ENCODE measurements at places on chromosomes 6 and 20.

DNA sequence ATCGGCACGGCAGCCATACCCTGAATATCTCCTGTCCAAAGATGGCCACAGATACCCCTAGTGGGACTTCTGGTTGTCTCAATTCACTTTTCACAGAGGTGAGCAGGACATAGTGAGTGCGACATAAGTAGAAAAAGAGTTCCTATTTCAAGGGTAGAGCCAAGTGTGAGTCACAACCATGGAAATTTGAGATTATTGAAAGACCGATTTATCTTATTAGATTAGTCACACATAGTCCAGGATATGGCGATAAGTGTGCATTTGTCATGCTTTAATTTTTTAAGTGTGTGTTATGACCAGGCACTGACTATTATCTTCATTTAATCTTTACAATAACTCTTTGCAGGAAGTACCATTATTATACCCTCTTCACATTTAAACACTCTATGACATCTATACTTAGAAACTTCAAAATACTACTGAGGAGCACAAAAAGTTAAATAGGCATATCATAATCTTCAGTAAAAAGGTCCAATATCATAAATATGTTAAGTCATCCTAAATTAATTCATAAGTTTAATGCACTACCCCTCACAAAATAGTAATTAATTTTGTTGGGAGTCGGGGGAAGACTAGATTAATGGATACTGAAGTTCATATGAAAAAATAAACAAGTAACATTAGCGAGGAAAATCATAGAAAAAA lies 13.4 kb upstream of the TNFAIP3 start:
- DNase-seq: no peak

GRCh38 chr6:137570393-137570792 lies 76.2 kb upstream of the OLIG3 start:
- DNase-seq: no peak

DNA sequence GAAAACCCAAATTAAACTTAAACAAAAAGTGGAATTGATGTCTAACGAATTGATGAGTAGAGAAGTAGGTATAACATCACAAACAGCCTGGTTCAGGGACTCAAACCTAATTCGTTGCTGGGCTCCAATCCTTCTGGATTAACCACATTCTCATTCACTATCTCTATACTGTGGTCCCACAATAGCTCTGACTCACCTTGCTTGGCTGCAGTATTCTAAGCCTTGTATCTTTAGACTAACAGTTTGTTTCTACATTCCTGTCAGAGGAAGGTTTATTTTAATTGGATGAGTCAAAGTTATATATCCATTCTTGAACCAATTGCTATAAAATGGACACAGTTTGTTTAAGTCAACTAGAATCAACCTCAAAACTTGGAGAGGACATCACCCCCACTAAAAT lies 530.5 kb upstream of the PTCHD4 start:
- no peak for DNase-seq

DNA sequence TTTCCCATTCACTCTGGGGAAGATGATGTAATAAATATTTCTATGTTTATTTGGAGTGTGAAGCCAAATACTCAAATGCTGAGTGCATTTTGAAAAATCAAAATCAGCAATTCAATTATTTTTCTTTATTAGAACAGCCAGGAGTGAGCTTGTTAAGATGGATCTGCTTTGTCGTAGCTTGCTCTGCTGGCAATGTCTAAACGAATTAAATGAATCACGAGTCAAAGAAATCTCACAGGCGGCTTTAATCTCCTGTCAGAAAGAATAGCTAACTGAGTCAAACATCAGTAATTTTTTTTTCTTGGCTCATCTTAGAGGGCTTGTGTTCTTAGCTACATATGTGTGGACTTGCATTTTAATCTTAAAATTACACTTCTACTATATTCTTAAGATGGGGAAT lies 100.2 kb upstream of the HMGN3 start:
- DNase-seq: no peak

GRCh38 chr6:148885925-148886845 lies 139.4 kb downstream of the UST start:
- no peak for DNase-seq

DNA sequence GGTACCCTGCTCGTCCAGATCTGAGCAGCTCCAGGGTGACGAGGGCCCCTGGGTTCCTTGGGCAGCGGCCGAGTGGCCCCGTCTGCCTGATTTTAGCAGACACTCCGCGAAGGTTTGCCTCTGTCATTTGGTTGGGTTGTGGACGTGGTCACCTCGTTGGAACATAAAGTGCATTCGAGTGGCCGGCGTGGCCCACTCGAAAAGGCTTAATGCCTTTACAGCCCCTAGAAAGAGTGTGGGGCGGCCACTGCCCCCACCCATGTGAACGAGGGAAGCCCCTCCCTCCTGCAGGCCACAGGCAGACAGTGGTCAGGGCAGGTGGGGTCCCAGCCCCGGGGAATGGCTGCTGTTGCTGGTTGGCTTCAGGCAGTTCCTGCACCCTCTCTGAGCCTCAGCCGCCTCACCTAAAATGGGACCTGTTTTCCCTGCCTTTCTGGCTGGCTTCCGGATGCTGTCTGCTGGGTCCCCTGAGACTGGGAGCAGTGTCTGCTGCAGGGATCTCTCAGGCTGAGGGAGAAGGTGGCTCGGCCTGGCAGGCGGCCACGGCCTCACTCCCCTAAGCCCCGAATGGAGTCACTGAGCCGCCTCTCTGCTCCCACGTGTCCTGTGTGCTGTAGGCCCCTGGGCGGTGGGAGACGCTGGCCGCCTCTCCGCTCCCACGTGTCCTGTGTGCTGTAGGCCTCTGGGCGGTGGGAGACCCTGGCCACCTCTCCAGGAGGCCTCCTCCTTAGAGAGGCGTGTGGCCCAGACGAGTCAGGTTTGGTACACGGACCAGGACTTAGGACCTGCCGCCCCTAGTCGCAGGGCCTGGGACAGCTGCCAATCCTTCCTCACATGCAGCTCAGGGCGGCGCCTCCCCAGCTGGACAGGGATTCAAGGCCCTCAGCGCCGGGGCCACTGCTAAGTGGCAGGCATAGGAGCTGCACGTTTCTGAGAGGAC lies 233.0 kb downstream of the ERMARD start:
- no peak for DNase-seq

DNA sequence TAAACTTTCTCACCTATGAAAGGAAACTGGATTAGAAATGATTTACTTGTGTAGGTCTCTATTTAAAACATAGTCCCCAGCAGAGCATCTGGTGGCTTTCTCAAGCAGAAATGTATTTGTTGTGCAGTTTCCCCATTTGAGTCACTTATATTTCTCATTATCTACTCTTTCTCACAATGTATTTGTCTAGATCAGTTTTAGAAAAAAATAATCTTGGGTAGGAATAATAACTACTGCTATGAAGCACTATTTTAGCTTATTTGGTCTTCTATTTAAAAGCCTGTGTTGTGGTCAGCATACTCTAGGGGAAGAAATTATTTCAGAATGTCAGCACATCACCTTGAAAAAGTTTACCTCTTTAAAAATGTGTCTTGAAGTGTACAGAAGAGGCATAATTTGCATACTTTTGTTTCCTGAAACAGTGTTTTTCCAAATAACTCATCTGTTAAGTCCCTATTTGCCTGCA lies 60.9 kb upstream of the PRL start:
- no peak for DNase-seq

DNA sequence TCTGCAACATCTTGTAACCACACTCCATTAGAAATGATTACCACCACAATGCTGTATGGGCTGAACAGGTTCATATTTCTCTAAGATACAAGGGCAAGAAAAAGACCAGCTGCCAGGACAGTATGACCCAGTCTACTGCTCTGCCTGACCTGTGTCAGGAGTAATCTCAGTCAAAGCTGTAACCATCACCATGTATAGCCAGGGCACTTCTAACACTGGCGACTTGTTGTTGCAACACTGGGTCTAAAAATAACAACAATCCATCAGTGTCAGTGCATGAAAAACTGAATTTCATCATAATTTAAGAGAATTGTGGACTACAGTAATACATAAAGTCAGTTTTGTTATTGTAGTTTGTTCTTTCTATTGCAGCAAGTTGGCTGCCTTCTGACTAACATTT lies 738.6 kb upstream of the ADGRB3 start:
- DNase-seq: no peak

DNA sequence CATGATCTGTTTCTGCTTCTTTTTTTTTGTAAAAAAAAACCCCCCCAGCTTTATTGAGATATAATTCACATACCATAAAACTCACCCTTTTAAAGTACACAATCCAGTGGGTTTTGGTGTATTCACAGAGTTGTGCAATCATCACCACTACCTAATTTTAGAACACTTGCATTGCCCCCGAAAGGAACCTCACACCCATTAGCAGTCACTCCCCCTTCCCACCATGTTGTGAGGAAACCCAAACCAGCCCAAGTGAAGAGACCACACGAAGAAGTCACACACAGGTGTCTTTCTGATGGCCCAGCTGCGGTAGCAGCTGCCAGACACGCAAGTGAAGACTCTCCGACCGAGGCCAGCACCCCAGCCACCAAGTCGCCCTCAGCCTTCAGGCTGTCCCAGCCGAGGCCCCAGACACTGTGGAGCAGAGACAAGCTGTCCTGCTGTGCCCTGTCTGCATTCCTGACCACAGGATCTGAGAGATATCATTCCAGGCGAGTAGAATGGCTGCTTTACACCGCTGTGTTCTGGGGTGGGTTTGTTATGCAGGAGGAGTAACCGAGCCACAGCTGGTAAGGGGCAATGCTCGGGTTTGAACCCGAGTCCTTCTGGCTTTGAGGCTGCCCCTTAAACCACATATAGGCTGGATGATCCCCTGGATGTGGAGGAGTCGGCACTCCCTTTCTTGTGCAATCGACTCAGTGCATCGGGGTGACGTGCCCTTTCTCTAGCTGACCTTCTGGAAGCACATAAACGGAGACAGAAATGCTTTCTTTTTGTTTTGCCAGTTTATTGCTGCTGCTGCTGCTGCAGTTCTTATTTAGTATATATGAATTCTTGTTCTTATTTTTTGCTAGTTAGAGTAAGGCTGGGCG lies 59.1 kb upstream of the PTPN1 start:
- DNase-seq: no peak

DNA sequence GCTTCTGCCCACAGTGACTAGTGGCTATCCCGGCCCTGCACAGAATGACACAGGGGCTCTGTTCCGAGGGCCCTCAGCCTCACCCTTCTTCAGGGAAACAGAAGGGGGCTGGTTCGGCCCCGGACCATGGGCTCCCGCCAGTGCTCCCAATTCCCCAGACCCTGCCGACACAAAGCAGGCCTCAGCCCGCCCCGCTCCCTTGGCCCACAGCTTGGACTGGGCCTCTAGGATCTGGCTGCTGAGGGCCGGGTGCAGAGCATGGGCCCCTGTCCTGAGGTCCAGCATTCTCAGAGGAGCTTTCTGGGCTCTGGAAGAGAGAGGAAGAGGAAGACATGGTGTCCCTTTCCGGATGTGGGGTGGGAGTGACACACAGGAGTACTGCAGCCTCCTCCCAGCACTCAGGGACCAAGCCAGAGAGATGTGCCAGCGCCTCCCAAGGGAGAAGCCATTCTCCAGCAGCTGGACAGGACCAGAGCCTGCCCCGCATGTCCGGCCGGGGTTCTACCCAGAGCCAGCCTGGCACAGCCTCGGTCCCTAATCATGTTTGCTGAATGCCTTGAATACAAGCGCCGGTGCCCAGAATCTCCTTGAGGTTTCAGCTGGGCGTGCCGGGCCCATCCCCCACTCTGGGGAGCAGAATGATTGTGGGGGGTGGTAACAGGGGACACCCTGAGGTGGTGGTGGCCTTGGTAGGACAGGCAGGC lies 23.9 kb downstream of the C20orf203 start:
- DNase-seq: no peak

DNA sequence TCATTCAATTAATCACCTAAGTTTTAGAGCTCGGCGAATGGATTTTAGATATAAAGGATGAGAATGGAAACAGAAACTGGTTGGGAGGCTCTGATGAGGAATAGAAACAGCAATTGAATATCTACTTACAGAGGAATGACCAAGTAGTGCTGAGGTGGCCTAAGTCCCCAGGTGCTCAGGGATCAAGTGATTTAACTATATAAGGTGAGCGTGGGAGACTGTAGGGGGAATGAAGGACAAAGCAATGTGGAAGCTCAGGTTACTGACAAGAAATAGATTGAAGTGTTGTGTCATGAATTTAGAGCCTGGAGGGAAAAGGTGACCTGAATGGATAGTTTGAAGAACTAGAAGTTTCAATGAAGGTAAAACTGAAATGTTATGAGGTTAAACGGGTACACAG lies 495.4 kb upstream of the SOX4 start:
- no peak for DNase-seq

GRCh38 chr6:21371676-21372171 lies 221.8 kb upstream of the SOX4 start:
- no peak for DNase-seq

DNA sequence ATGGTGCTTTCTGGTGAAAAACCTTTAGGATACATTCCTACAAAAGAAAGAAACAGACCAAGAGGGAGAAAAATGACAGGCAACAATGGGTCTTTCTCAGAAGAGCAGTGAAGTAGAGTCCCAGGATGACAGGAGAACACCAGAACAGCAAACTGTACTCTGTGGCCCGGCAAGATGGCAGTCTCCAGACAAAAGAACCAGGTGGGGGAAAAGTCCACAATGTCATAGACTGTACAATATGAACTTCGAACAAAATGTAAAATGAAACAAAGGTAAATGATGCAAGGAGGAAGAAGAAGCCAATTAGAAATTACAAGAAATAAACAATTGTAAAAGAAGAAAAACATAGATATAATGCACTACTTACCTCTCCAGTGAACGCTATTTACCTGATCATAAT lies 23.2 kb upstream of the HSF2 start:
- no peak for DNase-seq

DNA sequence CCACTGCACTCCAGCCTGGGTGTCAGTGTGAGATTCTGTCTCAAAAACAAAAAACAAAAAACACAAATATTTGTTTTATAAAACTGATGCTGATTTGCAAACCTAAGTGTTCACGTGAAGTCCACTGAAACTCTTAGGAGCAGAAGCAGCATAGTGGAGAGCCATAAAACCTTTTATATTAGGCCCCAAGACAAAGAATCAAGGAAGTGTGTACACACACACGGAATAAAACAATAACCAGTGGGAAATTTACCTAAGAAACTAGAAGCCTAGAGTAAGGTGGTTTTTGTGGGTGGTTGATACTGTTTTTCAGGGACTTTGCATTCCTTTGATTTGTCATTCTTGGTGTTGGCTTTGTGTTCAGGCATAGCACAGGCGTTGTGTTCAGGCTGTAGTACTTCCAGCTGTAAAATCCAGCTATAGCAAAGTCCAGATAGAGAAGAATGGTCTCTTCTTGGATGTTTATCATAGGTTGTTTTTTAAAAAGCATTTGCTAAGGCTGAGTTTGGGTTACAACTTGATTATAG lies 61.3 kb downstream of the ATRN start:
- no peak for DNase-seq

Data from stimulated activated naive CD4-positive, alpha-beta T cell treated with Interleukin-2 at 50 U/mL for 16 hours (primary cell).